ENCODE measurements at places on chromosomes 2 and 18.

GRCh38 chr2:72718876-72719275 is 107.0 kb downstream of the EXOC6B start:
- no peak for DNase-seq

- DNase-seq, result peak; percentile 54
Observed at GRCh38 chr2:218852911-218853667, 6.5 kb upstream of the WNT6 start.

GRCh38 chr18:26617151-26617554 is 68.8 kb upstream of the KCTD1 start:
- no peak for DNase-seq

- DNase-seq, result no peak
Observed at GRCh38 chr18:8374676-8375075, 234.6 kb upstream of the RAB12 start.

DNA sequence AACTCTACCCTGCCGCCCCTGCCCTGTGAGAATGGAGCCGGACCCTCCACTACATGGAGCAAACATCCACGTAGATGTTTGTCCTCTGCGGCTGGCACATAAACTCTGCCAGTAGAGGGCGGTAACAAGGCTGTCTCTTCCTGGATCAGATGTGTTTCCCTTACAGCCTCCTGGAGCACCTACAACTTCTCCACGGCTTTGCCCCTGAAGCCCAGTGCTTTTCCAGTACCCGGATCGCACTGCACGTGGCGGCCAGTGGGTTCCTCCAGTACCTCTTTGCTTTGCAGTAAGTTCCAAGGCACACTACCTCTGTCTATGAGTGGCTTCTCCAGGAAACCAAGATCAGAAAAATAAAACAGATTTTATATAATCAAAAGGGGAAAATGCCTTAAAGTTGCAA is 651.3 kb downstream of the DCDC2C start:
- DNase-seq, result peak; percentile 10

GRCh38 chr2:218830526-218831306 is 887 bp downstream of the PRKAG3 start:
- no peak for DNase-seq

GRCh38 chr2:224883172-224883516 is 159.1 kb downstream of the DOCK10 start:
- no peak for DNase-seq

- DNase-seq, result peak; percentile 4
Observed at GRCh38 chr2:211035548-211036185, 479.3 kb downstream of the CPS1 start.

- no peak for DNase-seq
Observed at GRCh38 chr2:102004581-102004980, 12.8 kb downstream of the IL1R2 start.

DNA sequence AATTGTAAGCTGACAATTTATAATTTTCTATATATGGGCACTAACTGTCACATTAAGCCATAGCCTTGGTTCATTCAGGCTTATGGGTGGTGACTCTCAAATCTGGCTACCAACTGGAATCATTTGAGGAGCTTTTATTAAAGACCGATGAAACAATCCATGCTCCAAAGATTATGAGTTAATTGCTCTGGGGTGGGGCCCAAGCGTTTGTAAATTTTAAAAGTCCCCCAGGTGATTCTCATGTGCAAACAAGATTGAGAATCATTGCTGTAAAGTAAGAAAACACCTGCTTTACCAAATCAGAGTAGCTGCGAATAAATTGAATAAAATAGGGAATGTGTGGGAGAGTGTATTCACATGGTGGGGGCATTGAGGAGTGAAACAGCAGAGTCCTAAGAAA is 76.1 kb upstream of the RAB27B start:
- DNase-seq, result no peak

- DNase-seq, result no peak
Observed at GRCh38 chr2:124835331-124835730, 810.2 kb downstream of the CNTNAP5 start.

GRCh38 chr2:68251187-68251854 is 1.0 kb downstream of the PPP3R1 start:
- peak; percentile 86 for DNase-seq

DNA sequence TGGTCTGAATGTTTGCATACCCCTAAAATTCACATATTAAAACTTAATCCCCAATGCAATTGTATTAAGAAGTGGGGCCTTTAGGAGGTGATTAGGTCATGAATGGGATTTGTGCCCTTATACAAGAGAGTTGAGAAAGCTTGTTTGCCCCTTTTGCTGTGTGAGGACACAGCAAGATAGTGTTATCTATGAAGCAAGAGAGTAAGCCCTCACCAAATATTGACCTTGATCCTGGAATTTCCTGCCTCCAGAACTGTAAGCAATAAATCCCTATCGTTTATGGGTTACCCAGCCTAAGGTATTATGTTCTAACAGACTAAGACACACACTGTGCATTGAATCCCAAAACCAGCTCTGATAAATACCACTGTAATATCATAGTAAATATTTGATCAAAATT is 32.2 kb downstream of the NR4A2 start:
- DNase-seq, result no peak

DNA sequence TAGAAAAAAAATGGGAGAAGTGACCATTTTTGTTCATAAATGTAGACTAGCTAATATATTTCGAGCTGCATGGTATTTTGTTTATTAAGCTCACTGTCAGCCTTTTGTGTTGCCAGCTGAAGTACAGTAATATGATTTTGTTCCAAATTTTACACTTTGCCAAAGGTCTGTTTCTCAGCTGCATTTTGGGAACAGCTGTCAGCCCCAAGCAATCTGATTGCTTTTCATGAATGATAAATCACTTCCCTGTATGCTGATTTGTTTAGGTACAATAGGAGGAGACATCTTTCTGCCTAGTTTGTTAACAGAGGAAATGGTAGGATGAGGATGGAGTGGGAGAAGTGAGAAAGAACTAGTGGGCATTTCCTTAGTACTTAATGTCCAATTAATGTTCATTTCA is 79.3 kb downstream of the NABP1 start:
- no peak for DNase-seq

DNA sequence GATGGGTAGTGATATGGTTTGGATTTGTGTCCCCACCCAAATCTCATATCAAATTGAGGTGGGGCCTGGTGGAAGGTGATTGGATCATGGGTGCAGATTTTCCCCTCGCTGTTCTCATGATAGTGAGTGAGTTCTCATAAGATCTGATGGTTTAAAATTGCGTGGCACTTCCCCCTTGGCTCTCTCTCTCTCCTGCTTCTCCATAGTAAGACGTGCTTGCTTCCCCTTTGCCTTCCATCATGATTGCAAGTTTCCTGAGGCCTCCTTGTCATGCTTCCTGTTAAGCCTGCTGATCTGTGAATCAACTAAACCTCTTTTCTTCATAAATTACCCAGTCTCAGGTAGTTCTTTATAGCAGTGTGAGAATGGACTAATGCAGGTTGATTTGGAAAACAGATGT is 223.2 kb upstream of the APCDD1 start:
- DNase-seq, result peak; percentile 62

DNA sequence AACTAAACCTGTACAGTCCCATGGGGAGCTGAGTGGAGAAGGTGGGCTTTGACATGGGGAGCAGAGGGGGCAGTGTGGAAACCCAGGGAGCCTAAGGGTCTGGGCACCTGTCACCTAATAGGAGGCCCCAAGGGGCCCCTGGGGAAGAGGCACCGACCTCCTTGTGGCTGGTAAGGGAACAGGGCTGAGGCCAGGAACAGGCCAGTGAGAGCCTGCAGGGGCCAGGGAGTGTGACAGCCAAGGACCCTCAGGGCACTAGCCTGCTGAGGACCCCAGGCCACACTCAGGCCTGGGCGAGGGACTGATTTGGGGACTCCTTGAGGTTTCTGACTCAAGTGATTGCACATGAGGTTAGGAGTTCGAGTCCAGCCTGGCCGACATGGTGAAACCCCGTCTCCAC is 24.5 kb upstream of the ALPP start:
- no peak for DNase-seq

All from inflammatory macrophage treated with lipopolysaccharide for 4 hours (primary cell).